ENCODE measurements at places on chromosomes 1 and 21. TPM values are rescaled to one million over a fixed set of nuclear protein-coding genes. Genes with fewer than 3 reads are reported as not detected.

TMEM52 gene
- 1.5 TPM for polyA plus RNA-seq

SIM2 gene
- 31.7 TPM for polyA plus RNA-seq

ENSA gene
- 220 TPM for polyA plus RNA-seq

MX2 gene
- polyA plus RNA-seq: 1.4 TPM

GJA8 gene
- 0.87 TPM for polyA plus RNA-seq

AIDA gene
- 66.0 TPM for polyA plus RNA-seq
